GM12878 (cell line): ENCODE measurements at places on chromosomes 2 and 18.

GRCh38 chr2:56207760-56208159 lies 24.0 kb downstream of the CCDC85A start:
- DNase-seq, result no peak

GRCh38 chr2:64923385-64923710 lies 65.9 kb upstream of the SLC1A4 start:
- DNase-seq, result no peak

GRCh38 chr18:52130624-52131301 lies 209.2 kb upstream of the DCC start:
- DNase-seq, result no peak

GRCh38 chr2:134773335-134773734 lies 54.5 kb upstream of the TMEM163 start:
- DNase-seq, result no peak

GRCh38 chr2:74860521-74860920 lies 26.6 kb downstream of the HK2 start:
- DNase-seq, result no peak

DNA sequence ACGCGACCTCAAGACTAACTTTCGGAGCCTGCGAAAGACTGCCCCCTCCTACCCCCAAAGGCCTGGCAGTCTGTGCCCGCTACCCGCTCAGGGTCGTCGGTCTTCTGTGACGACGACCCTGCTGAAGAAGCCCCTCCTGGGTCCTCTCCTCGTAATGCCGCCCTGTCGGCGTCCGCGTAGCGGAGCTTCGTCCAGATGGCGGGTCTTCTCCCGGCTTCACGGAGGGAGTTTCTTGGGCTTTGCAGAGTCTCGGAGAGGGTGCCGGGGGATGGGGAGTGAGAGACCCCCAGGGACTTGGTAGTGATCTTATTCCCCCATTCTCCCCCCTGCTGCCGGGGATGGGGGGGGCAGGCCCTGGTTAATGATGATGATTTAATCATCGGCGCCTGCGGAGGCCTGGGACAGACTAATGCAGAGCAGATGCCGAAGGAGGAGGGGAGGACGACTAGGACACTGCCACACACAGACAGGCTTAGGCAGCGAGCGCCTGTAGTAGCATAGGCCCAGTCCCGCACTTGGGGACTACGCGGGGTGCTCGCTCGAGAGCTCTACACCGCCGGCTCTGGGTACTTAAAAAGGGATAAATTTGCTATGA lies 528 bp upstream of the PCGF1 start:
- DNase-seq, result no peak

DNA sequence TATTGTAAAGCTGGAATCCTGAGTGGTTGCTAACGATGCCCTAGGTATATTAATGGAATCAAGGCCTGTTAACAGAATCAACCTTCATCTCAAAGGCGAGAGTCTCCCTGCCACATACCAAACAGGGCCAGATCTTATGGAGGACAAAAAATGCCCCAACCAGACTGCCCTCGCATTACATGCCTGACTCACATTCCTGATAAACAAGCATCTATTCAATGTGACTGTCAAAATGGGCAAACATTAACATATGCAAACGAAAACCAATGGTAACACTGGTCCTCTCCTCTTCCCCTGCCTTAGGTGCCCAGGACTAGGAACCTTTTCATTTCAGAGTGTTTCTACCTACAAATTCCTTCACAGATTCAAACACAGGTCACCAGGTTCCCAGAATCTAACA lies 83.4 kb downstream of the COL6A3 start:
- DNase-seq, result no peak

DNA sequence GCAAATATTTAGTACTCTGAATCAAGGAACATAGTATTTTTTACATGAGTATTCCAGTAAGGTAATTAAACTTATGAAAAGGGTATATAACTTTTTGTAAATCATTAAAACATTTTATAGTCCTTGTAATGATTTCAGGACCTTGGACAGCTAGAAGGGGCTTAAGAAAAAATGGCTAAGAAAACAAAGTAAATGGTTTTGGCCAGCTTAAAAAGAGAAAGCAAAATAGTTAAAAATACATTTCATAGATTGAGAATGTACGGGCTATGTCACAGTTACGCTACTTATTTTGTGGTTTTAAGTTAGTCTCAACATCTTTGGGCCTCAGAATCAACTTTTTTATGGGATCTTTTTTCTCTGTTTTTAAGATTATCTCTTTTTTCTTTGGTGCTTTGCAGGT lies 26.7 kb downstream of the POLI start:
- no peak for DNase-seq

GRCh38 chr2:206084439-206084869 lies 1.5 kb downstream of the INO80D start:
- no peak for DNase-seq

DNA sequence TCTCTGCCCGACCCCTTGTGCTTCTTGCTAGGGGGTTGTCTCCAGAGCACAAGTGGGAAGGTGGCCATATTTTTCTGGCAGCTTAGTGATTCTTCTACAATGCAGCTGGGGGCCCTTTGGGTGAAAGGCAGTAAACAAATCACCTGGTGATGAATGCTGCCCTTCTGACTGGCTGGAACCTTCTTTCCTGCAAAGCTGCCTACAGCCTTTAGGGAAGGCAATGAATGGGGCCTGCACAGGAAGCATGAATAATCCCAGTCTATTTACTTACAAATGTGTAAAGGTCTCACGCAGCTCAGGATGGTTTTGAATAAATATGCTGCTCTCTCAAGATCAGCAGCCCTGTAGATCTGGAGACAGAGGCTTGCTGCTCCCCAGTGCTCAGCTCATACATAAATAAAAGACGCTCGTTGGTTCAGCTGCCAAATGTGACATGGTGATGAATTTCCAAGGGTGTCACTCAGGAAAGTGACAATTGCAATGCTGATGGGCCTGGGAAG lies 289.2 kb downstream of the TDRD15 start:
- DNase-seq, result no peak

DNA sequence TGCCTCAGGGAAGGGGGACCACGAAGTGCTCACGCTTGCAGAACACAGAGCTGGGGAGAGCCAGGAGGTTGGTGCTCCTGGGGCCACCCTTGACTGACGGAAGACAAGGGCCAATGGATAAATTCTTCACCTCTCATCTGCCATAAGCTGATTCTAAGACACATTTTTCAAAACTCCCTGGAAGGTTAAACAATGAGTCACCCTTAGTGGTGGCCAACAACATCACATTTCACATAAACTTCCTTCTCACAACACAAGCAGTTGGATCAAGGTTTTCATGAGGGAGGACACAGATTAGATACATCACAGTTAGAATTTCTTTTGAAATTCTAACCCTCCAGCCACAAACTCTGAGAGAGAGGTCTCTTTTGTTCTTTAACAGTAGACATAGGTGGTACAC lies 713.6 kb upstream of the POU3F3 start:
- DNase-seq, result no peak

- no peak for DNase-seq
Measured at GRCh38 chr2:227292314-227292713, 32.7 kb upstream of the MFF start.

GRCh38 chr2:216215658-216216390 lies 106.7 kb downstream of the XRCC5 start:
- no peak for DNase-seq

DNA sequence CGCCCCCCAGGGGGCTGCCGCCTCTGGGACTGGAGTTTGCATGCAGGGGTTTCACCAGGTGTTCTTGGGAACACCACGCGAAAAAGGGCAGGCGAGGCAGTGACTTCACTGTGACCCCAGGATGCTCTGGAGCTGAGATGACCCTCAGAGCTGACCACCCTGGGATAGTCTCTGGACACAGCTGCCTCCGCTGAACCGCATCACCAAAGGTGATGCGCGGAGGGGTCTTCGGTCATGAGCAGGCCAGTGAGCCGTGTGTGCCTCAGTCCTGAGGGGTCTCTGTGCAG lies 17.5 kb downstream of the GPR35 start:
- DNase-seq, result no peak

DNA sequence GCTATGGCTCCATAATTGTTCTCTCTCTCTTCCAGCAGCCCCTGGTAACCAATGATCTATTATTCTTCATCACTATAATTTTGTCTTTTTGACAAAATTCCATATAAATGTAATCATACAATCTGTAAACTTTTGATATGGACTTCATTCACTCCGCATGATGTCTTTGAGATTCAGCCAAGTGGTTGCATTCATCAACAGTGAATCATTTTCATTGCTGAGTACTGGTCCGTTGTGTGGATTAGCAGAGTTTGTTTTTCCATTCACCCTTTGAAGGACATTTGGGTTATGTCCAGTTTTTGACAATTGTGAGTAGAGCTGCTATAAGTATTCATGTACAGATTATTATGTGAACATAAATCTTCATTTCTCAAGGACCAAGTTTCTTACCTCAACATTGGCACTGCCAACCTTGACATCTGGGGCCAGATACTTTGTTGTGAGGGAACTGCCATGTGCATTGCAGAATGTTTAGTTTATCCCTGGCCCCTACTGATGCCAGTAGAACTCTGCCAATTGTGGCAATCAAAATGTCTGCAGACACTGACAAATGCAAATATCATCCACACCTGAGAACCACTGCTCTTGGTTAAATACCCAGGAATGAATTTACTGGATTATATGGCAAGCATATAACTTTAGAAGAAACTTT lies 48.4 kb upstream of the BCL2L11 start:
- no peak for DNase-seq

- no peak for DNase-seq
Measured at GRCh38 chr2:153047220-153047619, 328.8 kb downstream of the ARL6IP6 start.

- no peak for DNase-seq
Measured at GRCh38 chr2:12330916-12331315, 385.8 kb upstream of the TRIB2 start.

DNA sequence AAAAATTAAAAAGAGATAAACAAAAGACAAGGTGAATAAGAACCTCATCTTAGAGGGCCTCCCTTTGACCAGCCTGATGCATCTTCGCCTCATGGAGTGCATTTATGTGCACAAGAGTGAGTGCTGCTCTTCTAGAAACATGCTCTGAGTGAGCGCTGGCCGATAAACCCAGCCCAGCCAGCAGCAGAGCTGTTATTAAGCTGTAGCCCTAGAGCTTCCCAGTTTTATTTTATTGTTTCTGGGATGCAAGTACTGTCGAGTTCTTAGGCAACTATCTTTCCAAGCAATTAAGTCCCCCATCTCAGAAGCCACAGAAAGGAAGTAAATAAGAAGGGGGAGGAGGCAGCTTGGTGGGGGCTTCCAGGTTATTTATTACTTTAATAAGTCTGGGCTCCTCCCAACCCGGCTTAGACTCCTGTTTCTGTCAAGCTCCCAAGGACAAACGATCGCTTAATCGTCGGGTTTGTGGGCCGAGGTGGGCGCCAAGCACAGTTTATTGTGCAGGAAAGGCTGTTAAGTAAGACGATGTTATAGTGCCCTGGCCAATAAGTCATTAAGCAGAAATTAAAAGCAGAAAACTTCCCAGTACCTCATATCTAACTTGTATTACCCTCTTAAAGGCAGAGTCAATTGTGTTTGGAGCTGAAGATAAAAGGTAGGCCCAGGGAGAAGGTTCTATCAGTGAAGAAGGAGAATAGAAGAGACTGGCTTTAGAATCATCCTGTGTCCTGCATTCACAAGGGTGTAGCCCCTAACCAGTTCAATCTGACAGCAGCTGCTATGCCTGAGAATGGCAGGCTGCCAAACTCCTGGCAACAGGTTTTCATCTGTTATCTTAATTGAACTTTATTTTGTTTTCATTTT lies 176.3 kb downstream of the PIK3C3 start:
- DNase-seq, result no peak

DNA sequence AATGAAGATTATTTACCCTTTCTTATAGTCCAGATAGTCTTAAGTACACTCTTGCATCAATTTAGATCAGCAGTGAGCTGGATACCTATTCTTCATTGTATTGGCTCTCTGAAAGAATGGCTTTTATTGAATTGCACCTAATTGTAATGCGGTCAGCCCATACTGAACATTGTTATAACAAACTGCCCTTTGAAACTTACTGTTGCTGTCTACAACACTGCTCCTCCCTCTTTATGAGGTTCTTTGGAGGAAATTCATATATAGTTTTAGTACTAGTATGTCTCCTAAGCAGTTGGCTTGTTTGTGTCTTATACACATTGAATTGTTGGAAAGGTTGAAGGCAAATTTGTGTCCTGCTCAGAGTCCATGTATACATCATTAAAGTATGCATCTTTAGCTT lies 66.5 kb upstream of the UGP2 start:
- no peak for DNase-seq

GRCh38 chr2:69641471-69641870 lies 2.1 kb downstream of the AAK1 start:
- no peak for DNase-seq

- DNase-seq, result no peak
Measured at GRCh38 chr2:6589150-6589549, 276.6 kb downstream of the CMPK2 start.

GRCh38 chr2:109398366-109399015 lies 215.3 kb downstream of the SEPTIN10 start:
- no peak for DNase-seq

GRCh38 chr2:233919938-233920337 lies 2.8 kb downstream of the TRPM8 start:
- no peak for DNase-seq

- no peak for DNase-seq
Measured at GRCh38 chr2:168622559-168622958, 166.5 kb downstream of the CERS6 start.

- DNase-seq, result no peak
Measured at GRCh38 chr2:130898553-130898952, 61.8 kb downstream of the ARHGEF4 start.

GRCh38 chr2:175439416-175439815 lies 257.9 kb upstream of the ATP5MC3 start:
- no peak for DNase-seq

DNA sequence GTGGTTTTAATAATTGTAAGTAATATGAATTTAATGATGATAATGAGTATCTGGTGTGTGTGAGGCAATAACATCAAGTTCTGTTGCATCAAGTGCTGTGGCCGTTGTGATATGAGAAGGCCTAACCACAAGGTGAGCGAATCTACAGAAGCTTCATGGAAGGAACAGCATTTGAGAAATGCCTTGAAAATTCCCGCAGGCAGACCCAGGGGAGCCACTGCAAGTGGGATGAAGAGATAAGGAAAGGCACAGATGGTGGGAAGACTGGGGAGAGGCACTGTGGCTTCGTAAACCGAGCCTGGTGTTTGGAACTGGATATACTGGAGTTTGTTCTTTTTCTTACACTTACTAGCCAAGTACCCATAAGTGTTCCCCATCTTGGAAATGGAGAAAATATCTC lies 357.5 kb downstream of the PTPRM start:
- no peak for DNase-seq

DNA sequence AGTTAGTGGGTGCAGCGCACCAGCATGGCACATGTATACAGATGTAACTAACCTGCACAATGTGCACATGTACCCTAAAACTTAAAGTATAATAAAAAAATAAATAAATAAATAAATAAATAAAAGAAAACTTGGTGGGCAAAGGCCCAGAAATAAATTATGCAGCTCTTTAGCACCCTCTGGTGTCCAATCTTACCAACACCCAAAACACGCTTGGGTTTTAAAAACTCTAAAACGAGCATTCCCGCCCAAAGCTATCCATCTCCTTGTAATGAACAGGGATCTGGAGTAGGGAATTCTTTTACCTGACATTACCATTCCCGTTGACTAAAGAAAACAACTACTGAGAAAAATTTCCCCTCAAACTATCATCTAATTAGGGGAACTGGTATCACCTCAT lies 2005.9 kb upstream of the CELF4 start:
- no peak for DNase-seq

GRCh38 chr2:27288610-27289009 lies 6.4 kb downstream of the TRIM54 start:
- DNase-seq, result no peak

- DNase-seq, result no peak
Measured at GRCh38 chr2:231987124-231987727, 25.7 kb downstream of the DIS3L2 start.

GRCh38 chr2:239096676-239097427 lies 249.0 kb downstream of the TWIST2 start:
- DNase-seq, result no peak
